GM13976 (cell line): ENCODE measurements at places on chromosomes 4 and X.

GRCh38 chr4:76691807-76692582 lies 205.9 kb downstream of the SOWAHB start:
- no peak for DNase-seq

GRCh38 chr4:183848805-183849204 lies 56.3 kb upstream of the STOX2 start:
- DNase-seq = no peak

DNA sequence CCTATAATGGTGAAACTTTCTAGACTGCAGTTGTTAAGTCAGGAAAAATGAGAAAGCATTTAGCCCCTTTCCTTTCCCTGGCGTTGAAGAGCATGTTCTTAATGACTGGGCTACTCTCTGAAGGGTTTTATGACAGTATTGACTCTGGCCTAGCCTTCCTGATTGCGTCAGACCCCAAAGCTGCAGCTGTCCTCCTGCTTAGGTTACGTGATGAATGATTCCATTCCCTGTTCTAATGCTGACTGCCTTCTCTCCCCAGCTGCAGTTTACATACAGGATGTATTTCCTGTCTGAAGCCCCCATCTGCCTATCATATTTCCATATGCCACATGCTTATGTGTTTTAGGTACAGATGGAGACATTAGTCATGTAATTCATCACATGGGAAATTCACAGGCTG lies 105.8 kb upstream of the EGFL6 start:
- DNase-seq = no peak

DNA sequence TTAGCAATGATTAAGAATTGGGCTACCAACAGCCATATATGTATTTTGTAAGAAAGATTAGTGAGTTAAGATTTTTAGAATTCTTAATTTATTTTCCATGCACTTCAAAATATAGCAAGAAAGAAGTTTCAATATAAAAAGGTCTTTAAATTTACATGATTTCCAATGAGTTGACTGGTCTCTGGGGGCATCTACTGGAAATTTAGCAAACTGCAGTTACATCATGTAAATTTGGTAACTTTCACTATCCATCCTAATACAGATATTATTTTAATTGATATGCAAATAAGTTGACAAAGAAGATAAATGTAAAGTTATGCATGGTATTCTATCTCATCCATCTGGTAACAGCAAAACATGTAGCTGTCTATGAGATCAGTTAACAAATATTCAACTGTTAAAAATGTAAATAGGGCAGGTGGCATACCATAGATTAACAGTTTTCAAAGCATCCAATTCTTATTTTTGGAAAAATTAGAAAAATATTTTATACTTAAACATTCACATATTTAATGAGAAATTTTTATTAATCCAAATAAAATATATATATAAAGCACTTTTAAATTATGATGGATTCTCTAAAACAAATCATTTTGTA lies 29.1 kb downstream of the TTC29 start:
- DNase-seq = peak; percentile 6

DNA sequence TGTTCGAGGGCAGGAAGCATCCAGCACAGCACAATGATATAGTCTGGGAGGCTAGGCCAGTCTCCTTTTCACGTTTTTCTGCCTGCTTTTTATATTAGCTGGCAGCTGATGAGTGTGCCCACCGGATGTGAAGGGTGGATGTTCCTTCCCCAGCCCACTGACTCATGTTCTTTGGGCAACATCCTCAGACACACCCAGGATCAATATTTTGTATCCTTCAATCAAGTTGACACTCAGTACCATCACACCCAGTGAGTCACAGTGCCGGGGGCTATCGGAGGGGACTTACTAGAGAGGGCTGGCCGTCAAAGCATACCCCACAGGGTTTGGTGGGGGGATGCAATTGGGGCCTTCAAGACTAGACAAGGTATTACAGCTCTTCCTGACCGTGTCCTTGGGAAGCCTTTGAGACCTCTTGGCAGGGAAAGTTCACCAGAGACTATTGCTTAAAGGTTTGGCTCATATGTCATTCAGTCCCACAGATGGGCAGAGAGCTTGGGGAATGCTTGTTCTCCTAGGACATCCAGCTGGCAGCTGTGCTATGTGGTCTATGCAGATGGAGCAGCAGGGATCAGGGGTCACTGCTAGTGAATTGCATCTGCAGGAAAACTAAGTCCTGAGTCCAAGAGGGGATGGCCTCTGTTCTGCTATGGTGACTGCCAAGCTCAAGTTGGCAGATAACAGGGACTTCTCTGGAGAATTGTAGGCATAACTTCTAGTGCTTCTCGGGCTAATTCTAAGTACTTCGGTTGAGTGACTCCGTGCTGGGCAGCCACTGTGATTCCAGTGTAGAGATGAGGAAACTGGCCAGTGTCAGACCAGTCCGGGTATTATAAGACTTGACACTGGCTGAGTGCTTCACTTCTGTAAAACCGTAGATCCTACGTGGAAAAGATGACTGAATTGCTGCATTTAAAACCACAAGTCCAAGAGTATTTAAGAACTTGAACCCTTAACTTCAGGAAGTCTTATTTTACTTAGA lies 12.9 kb upstream of the WDR1 start:
- DNase-seq = no peak

DNA sequence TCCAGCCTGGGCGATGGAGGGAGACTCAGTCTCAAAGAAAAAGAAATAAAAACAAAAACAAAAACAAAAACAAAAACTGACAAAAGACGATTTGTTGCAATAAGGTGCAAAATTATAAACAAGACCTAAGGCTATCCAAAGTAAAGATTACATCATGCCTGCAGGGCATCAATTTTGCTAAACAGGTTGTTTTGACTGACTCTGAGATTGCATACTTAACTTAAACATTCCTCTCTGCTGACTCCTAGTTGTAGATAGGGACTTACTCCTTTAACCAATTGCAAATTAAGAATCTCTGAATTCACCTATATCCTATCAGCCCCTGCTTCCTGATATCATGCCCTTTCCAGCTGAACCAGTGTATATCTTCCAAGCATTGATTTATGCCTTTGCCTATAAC lies 2687.3 kb downstream of the PCDH7 start:
- DNase-seq = no peak

GRCh38 chrX:57156397-57157049 lies 19.3 kb upstream of the SPIN2A start:
- DNase-seq = no peak

GRCh38 chr4:110489901-110490508 lies 14.1 kb downstream of the ENPEP start:
- DNase-seq = no peak

DNA sequence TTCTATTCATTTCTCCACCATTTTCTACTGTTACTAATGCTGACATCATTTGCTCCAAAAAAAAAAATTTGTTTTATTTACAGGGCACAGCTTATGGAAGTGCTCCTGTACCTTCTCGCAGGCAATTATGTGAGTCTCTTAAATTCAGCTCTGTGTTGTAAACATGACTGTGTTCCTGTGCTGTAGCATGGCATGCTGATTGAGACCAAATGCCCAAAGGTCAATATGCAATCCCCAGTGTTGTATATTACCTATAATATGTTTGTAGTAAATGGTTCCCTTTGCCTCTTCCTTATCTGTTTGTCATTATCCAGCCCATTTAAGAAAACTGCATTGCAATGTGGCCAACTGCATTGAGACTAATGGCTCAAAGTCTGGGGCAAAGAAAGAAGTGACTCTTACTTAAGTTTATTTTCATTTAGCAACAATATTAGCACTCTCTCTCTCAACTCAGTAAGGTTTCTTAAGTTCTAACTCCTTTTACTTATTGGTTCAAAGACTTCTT lies 1020.0 kb upstream of the GRID2 start:
- no peak for DNase-seq

DNA sequence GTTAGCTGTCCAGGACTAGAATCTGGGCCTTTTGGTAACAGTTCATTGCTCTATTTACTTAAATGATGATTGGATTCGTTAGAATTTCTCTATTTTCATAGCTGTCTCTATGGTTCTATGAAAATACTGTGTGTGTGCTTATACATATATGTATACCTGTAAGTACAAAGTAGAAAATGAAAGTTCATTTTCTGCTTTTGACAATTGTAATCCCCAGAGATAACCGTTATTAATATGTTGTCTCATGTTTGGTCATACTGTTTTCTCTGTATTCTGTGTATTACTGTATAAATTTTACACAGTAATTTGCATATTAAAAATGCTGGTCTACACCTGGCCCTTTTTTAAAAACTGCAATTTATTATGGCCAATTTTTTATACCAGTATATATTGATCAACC lies 55.4 kb downstream of the CLCN3 start:
- DNase-seq = peak; percentile 20

DNA sequence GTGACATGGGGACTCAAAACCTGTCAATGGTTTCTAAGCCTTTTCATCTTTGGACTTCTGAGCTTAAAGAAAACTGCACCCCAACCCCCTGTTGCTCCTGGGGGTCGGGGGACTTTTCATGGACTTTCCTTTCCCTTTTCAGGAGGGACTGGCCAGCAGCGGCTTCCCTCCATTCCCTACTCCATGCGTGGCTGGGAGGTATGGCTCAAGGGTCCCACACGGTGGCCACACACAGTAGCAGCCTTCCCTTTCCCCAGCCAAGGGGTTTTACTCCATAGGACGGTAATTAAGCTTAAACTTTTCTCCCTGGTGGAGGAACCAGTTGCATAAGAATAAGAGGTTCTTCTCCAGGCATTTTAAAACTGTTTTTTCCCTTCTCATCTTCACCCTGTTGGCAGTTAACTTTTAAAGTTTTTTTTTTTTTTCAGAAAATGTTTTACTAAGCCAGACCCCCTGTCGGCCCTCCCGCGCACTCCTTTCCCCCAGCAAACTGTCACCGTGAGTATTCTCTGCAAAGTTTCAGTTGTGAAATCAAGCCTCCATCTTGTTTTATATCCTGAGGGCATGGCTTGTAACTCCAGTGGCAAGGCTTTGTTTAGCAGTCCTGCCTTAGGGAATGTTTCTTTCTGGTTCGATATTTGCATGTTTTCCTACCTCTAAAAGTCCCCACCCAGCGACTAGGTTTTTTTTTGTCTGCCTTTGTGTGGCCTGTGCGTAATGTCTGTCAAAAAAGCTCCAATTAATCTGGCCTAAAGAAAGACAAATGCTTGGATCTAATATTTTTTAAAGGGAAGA lies 325.7 kb downstream of the TLL1 start:
- no peak for DNase-seq

- no peak for DNase-seq
Observed at GRCh38 chr4:24630937-24631336, 46.6 kb upstream of the DHX15 start.

- no peak for DNase-seq
Observed at GRCh38 chr4:57102050-57102624, 8.0 kb downstream of the IGFBP7 start.

DNA sequence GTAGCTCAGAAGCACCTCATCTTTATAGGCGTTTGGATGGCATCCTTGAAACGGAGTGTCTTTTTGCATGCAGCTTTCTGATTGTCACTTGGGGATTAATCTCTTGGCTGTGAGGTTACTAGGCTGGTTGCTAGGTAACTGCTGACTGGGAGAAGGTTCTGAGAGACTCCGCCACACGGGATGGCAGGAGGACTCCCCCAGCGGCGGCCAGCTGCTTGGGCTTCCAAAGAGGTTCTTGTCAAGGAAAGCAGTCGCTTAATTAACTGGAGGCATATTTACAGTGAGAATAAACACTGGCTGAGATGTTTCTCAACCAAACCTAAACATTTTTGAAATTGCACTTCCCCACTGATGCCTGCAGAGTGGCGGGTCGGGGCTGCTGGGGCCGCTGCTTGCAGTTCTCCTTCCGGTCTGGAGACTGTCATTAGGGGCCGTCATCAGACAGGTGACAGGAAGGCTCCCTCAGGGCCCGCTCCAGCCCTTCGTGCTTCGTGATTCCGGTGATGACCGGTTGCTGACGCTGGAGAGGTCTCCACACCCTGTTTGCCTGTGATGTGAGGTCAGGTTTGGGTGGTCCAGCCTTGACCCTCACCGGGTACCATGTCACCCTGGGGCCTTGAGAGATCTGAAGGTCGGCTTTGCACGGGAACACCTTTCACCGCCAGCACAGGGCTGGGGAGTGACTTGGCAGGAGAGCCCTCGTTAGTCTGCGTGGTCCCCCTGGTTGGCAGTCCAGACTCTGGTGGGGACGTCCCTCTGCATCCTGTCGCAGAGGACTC lies 9.1 kb downstream of the NSG1 start:
- DNase-seq = peak; percentile 59

- no peak for DNase-seq
Observed at GRCh38 chrX:150499240-150499639, 69.2 kb upstream of the MTM1 start.

DNA sequence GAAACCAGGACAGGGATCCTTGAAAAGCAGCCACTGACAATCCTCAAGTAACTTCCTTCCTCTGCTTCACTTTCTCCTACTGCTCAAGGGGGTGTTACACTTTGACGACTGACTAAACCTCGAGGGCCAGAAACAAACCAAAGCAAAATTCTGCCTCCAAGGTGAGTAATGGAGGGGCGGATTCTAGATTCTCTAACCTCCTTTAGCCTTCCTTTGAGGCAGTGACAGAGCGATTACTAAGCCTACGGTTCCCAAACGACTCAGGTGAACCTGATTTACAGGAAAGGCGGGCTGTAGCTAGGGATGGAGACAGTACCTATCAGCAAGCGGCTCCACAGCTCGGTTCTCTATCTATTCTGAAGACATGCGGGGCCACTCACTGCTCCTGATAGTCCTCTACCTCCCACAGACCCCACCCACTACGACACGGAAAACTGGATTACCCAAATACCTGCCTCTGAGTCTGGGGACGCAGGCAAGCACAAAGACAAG lies 487 bp downstream of the TBCK start:
- no peak for DNase-seq

GRCh38 chr4:113325876-113326615 lies 276.6 kb downstream of the ANK2 start:
- no peak for DNase-seq

DNA sequence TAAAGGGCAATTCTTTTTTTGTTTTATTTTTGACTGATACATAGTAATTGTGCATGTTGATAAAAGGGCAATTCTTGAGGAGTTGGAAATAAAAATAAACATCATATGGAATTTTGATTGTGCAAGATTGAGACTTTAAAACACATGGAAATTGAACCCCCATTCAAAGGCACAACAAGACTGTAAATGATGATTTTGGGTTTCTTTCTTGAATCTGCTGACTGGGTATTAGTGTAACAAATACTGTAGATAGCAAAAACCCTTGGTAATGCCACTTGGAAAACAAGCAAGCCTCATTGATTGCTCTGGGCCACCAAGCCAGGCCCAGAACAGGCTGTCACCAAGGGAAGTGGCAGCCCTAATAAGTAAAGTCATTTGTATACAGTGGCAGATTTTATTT lies 73.0 kb upstream of the ANXA3 start:
- no peak for DNase-seq

- no peak for DNase-seq
Observed at GRCh38 chr4:6474053-6474568, 1.7 kb upstream of the PPP2R2C start.

- no peak for DNase-seq
Observed at GRCh38 chr4:37324546-37324945, 80.0 kb downstream of the NWD2 start.

DNA sequence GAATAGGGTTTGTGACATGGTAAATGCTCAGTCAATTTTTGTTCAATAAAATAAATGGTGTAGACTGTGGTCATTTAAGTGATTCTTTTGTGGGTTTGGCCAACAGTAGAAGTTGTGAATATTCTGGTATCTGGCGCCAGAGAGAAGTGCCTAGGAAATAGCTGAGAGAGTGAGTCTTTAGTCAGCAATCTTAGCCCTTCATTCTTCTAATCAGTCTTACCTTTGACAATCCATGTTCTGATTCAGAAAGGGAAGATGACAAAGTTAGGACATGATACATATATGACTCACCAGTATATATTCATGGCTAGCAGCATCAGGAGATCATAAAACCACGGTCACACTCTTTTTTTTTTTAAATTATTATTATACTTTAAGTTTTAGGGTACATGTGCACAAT lies 141.8 kb upstream of the PCDH18 start:
- no peak for DNase-seq
